ENCODE measurements at places on chromosomes 11 and 22.

GRCh38 chr11:20839231-20839630, 169.8 kb downstream of the NELL1 start:
- DNase-seq = no peak

- DNase-seq = no peak
These were observed 31.6 kb upstream of the MPPED2 start for GRCh38 chr11:30617762-30618161.

- no peak for DNase-seq
These were observed 12.3 kb upstream of the CABP7 start for GRCh38 chr22:29707471-29707870.

DNA sequence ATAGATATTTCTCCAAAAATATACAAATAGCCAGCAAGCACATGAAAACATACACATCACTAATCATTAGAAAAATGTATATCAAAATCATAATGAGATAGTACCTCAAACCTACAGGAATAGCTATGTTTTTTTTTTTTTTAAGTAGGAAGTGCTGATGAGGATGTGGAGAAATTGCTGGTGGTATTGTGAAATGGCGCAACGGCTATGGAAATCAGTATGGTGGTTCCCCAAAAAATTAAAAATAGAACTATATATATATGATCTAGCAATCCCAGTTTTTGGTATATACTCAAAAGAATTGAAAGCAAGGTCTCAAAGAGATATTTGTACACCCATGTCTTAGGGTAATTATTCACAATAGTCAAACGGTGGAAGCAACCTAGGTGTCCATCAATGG, 46.0 kb upstream of the HIPK3 start:
- no peak for DNase-seq

GRCh38 chr11:124943254-124943616, 7.4 kb upstream of the HEPACAM start:
- DNase-seq = no peak

- no peak for DNase-seq
These were observed 10.4 kb downstream of the PNPLA5 start for GRCh38 chr22:43881091-43882061.
